ENCODE measurements at places on chromosomes 2 and 18.

GRCh38 chr2:13091455-13091854, 374.7 kb downstream of the TRIB2 start:
- no peak for DNase-seq

- DNase-seq: no peak
Measured at GRCh38 chr2:84631047-84631446, 114.7 kb downstream of the DNAH6 start.

DNA sequence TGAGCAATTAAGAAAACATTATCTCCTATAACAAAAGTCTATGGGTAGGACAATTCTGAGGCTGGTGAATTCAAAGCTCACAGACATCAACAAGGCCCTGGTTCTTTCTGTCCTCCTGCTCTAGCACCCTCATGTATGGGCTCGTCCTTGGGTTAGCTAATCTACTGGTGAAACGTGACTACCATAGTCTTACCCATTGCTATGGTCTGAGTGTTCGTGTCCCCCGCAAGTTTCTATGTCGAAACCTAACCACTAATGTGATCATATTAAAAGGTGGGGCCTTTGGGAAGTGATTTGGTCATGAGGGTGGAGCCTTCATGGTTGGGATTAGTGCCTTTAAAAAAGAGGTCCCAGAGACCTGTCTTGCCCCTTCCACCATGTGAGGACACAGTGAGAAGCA, 564.7 kb downstream of the TNS1 start:
- no peak for DNase-seq

DNA sequence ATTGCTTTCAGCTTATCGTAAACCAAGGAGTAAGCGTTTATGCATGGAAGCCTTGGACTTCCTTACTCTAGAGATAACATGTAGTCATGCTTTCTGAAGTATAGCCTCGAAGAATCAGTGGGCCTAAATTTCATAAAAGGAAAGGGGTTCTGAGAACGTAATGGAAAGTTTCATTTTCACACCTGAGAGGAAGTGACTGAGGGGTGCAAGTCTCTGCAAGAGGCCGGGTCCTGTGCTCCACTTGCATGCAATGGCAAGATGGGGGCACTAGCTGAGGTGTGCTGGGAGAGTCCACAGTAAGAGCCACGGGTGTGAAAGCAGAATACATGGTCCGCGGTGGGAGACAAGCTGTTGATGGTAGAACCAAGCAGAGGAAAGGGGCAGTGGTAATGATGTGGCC, 36.5 kb upstream of the C1D start:
- no peak for DNase-seq

DNA sequence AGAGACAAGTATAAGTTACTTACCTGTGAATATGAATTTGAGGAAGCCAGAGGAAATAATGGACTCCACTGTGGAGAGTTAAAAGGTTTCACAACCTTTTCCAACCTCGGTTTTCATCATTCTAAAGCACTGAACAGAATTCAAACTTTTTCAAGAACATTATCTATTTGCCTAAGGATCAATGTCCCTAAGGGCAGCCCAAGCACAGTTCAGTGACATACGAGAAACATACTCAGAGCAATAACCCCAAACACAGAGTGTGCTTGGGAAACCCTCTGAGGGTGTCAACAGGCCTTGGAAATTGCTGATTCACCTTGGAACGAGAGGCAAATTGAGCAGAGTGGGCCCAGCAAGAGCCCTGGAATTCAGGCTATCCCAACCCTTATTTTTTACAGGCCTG, at the start of gene ABCB11:
Gene ABCB11, minus strand, starts transcription at position 123 of the 400 bp plus-strand sequence. CDS start 13,199 bp downstream, outside the sequence.
- no peak for DNase-seq

- no peak for DNase-seq
Measured at GRCh38 chr2:20532634-20533437, 86.0 kb downstream of the RHOB start.

DNA sequence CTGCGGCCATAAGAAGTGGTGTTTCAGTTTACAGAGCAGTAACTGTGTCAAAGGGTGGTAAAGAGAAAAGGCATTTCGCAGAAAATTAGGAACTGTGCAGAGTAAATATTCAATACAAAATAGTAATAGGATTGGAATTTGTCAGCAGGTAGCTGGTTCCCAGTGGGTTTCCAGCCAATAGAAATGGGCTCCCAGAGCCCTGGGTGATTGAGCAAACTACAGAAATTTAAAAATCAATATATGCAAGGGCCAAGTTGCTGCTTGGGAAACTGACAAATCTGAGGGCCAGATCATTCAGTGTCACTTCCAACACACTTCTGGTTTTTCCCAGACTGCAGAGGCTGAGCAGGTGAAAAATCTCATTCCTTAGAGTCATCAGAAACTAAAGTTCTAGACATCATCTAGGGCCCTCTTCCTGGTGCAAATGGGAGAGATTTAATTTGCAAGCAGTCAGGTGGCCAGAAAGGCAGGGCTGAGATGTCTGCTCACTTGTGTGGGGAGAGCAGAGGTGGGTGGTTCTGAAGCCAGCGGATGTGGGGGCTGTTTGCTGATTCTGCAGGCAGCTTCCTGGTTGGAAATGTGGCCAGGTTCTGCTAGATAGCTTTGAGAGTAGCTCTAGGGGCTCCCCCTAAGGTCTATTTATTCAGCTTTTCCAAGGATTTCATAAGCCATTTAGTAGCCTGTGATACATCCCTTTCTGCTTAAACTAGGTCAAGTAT, 182.4 kb downstream of the NCK2 start:
- peak; percentile 36 for DNase-seq
